ENCODE measurements at places on chromosomes 11 and 22.

DNA sequence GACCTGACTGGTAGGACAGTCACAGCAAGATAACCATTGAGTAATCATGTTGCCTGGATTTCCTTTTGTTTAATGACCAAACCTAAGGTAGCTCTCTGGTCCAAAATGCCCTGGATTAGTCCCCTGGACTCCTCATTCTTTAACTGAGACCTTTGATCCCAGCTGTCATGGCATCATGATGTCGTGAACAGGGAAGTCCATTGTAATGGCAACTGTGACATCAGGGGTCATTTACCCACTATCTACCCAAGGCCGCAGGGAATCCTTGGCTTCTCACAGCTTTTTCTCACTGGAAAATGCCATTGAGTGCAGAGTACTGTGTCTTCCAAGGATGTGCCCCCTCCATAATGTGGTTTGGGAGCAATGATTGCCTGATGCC lies 29.1 kb upstream of the IGLL5 start:
- no peak for DNase-seq

GRCh38 chr11:118918128-118918685 lies 7.5 kb downstream of the BCL9L start:
- no peak for DNase-seq

GRCh38 chr11:20926799-20927540 lies 257.6 kb downstream of the NELL1 start:
- DNase-seq = no peak

DNA sequence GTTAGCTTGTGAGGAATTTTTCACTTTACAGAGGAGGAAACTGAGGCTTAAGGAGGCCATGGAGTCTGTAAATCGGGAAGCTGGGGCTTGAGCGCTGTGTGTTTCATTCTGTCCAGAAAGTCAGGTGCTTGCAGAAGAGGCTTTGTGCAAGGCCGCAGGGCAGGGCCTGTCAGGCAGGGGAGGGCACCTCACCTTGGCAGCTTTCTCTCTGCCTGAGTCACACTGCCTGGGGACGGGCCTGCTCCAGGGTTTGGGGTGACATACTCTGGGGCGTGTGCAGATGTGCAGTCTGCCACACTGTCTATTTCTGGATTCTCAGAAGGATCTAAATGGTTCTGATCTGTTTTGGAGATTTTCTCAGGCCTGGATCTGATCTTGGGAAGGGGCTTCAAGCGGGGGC lies 8.4 kb downstream of the INCENP start:
- DNase-seq = no peak

GRCh38 chr11:120363436-120363835 lies 27.2 kb downstream of the ARHGEF12 start:
- no peak for DNase-seq

GRCh38 chr11:10314199-10315072 lies 9.6 kb downstream of the ADM start:
- DNase-seq = no peak

- no peak for DNase-seq
Measured at GRCh38 chr11:134558258-134558835, 146.3 kb upstream of the B3GAT1 start.

- DNase-seq = no peak
Measured at GRCh38 chr11:133898031-133898769, 52.9 kb upstream of the SPATA19 start.

GRCh38 chr22:46483353-46483752 lies 54.1 kb downstream of the CELSR1 start:
- no peak for DNase-seq

DNA sequence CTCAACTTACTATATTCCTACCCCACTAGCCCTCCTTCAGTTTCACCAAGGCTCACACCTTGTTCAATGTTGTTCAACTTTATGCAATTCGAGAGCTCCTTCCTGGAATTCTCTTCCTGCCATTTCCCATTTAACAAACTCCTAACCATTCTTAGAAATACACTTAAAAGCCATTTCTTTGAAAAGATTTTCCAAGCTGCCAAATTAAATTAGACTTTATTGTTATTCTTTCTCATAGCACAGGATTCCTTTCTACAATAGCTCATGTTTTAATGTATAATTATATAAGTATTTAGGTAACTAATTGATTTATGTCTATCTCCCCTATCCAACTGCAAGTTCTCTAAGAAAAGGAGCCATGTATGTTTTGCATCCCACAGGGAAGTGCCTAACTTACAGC lies 52.7 kb upstream of the CTSC start:
- no peak for DNase-seq

DNA sequence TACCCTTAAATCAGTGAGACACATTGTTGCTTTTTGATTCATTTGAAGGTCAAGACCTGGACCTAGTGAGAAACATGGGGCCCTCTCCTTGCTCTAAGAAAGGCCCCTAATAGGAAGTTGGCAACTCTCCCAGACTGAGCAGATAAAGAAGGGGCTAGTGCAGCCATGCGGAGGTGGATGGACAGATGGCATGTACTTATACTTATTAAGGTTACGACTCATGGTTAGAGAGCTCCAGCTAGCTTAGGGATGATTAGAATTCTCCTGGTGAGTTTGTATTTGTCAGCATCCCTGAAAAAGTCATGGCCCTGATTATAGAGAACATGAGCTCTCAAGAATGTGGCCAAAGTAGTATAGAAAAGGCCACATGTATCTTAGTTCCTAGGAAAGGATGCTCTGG lies 112.1 kb upstream of the BDNF start:
- no peak for DNase-seq

DNA sequence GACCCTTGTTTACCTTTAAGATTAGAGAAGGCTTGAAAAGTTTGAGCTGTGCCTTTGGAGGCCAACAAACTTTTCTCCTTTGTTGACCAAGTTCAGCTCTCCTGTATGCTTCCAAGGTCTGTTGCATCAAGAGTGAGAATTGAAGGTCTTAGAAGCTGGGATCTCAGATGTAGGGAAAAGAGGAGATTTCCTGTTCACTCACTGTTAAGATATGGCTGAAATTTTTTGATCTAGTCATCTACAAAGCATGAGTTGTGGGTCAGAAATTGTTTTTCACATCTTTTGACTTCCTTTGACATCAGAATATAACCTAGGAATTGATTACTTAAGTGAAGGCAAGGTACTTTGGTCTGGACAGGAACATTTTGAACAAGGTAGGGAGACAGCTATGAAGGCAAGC lies 12.1 kb downstream of the OR51B4 start:
- DNase-seq = no peak

DNA sequence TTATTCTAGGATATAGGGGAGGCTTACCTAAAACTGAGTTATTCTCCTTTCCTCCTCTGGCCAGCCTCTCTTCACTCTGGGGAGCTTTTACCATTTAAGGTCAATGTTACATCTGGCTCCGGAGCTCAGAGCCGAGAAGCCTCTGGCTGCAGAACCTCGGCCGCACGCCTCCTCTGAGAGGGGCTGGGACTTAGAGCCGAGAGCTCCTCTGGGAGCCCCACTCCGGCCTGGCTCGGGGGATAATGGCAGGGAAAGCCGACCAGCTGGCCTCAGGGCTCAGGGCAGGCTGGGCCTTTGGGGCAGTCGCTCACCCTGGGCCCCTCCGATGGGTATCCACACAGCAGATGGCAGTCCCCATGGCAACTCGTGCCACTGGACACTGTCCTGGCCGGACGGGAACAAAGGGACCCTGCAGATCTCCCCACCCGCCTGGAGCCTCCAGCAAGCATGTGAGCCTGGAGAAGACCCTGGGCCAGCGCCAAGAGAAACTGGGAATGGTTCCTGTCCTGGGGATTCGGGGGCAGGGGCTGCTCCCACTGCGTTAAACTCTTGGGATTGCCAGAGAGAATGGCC lies at the start of gene IRAG1:
IRAG1 (minus strand) TSS at position 247 of the 573 bp plus-strand sequence; CDS start at position 94, 153 bp downstream.
- no peak for DNase-seq

DNA sequence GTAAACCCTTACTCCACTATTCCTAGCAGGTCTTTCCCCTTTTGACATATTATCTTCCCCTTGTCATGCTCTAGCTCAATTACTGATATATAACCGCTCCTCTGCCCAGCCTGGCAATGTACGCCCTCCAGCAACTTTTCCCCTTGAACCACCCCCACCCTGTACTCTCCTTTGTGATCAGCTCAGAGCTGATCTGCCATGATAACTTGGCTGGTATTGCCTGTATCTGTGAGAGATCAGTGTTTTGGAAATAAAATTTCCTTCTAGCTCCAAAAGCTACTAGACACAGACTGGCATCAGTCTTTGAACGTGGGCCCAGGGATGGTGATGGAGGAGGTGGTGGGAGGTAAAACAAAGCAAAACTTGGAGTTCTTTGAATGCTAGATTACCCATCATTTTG lies 42.9 kb downstream of the DIXDC1 start:
- no peak for DNase-seq

DNA sequence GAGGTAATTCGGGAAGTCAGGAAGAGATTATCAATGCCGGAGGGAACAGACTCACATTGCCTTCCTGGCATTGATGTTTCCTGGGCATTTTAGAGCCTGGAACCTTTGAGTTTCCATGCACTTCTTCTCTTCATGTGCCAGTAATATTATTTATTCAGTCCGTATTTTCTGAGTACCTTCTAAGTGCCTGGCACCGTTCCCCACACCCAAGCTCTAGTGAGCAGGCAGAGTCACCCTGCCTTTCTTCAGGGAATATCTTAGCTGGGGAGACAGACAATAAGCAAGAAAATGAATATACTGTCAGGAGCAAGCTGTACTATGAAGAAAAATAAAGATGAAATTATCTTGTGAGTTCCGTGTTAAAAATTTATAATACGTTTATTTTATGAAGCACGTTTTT lies 136.2 kb upstream of the SEZ6L start:
- no peak for DNase-seq

DNA sequence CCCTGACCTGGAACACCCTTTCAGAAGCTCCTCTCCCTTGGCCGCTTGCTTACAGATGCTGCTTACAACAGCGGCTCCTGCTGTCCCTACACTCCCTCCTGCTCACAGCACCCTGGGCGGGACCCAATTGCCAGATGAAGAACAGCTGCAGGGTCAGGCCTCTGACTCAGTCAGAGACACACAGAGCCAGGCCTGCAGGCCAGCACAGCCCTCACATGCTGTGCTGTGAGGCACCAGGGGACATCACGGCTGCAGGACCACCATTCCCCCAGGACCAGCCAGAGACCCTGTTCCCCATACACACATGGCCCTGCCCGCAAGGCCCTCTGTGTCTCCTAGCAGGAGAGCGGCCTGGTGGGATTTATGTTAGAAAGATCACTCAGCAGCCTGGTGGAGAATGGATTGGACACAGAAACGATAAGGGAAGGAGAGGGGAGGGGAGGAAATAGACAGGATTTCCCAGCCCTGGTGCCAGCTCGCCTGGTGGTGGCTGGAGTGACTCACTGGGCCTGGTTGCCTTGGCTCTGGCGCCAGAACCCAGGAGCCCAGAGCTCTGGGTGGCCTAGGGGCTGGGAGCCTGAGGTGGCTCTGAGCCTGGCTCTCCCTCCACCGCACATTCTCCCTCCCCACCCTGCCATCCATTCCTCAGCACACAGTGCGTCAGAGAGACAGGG lies 6.7 kb downstream of the CAPN5 start:
- no peak for DNase-seq

GRCh38 chr11:131511794-131512193 lies 141.4 kb downstream of the NTM start:
- DNase-seq = no peak

- no peak for DNase-seq
Measured at GRCh38 chr11:132126973-132127899, 756.8 kb downstream of the NTM start.

- no peak for DNase-seq
Measured at GRCh38 chr11:91470656-91471055, 754.0 kb upstream of the FAT3 start.

GRCh38 chr11:64518928-64519327 lies 72.1 kb upstream of the SLC22A12 start:
- no peak for DNase-seq

GRCh38 chr22:50299785-50300619 lies 7.4 kb downstream of the PLXNB2 start:
- no peak for DNase-seq

- no peak for DNase-seq
Measured at GRCh38 chr22:30866811-30867271, 101.7 kb downstream of the MORC2 start.

DNA sequence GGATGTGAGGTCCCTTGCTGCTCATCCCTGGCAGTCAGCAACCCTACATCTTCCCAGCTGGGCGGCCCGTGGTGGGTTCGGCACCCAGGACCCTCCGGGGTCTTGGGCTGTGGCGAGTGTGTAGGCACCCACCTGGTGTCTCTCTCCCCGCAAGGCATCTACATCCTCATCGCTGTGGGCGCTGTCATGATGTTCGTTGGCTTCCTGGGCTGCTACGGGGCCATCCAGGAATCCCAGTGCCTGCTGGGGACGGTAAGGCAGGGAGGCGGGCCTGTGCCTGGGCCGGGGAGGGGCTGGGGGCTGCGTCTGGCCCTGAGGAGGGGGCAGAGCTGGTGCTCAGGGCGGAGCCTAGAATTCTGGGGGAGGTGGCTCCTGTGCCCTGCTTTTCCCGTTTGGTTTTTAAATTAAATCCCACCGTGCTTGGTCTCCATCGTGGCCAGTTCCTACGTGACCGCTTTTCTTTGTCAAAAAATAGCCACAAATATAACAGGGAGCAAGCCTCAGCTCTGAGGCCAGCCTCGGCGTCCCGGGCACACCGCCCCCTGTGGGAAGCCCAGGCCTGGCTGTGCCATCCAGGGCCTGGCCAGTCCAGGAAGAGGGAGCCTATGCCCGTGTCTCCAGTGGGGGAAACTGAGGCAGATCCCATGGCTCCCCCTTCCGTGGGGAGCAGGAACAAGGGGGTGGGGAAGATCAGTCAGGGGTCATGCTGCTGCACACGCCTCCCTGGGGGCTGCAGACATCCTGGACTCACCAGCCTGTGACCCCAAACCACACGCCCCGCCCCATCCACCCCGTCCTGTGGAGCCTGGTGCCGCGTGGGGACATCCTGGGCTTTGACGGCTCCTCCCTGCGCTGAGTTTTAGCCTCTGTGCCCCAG lies 6.4 kb upstream of the TSSC4 start:
- no peak for DNase-seq

- DNase-seq = no peak
Measured at GRCh38 chr22:50146439-50147238, 23.9 kb upstream of the PANX2 start.

- no peak for DNase-seq
Measured at GRCh38 chr11:102230911-102231310, 86.4 kb upstream of the BIRC3 start.

DNA sequence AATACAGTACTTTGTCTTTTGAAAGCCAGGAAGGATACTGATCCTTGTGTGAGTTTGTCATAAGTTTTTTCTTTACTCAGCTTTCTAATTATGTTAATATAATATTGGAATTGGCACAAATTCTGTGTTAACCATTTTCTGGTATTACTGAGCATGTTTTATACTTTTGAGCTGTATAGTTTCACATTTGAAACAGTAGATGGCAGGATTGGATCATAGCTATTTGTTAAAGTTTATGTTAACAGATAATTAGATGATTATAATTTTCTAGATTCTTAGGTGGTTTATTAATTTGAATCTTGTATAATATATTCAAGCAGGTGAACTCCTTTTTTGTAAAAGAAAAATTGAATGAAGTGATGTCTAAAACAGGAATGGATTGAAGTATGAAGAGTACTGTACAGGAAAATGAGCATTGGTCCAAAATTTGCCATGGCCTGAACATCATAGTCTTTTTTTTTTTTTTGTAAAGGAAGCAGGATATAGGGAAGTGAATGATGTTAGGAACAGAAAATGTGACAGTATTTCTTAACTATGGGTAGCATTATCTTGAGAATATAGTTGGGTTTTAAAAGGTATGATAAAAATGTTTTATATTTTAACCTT lies 102.0 kb downstream of the CYP2R1 start:
- no peak for DNase-seq

GRCh38 chr11:15215005-15215404 lies 100.3 kb downstream of the INSC start:
- DNase-seq = no peak

All from T follicular helper cell (primary cell).